ENCODE measurements at places on chromosomes 12 and 14.

DNA sequence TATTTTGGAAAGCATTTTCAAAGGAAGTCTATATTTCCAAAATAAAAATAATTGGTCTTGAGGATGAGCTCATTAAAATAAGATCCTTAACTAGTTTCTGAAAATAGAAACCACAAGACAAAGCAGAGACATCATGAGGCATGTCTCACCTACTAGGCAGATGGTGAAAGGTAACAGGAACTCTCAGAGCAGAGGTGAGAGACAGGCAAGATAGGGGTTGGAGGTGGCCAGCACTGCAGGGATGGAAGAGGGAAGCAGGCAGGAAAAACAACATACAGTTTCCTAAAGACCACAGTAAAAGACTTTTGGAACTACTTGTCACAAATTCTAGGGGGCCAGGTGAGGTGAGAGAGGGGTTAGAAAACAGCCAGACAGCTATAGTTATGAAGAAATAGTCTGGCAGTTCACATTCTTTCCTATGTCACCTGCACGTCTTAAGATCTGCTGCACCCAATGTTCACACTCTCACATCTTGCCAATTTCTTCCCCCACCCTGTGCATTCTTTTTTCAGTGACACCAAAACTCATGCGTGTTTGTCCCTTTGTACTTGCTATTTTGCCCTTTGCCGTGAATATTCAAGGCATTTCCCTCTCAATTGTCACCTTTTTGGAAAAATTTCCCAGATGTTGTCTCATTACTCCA is 341.7 kb upstream of the KITLG start:
- no peak for DNase-seq

DNA sequence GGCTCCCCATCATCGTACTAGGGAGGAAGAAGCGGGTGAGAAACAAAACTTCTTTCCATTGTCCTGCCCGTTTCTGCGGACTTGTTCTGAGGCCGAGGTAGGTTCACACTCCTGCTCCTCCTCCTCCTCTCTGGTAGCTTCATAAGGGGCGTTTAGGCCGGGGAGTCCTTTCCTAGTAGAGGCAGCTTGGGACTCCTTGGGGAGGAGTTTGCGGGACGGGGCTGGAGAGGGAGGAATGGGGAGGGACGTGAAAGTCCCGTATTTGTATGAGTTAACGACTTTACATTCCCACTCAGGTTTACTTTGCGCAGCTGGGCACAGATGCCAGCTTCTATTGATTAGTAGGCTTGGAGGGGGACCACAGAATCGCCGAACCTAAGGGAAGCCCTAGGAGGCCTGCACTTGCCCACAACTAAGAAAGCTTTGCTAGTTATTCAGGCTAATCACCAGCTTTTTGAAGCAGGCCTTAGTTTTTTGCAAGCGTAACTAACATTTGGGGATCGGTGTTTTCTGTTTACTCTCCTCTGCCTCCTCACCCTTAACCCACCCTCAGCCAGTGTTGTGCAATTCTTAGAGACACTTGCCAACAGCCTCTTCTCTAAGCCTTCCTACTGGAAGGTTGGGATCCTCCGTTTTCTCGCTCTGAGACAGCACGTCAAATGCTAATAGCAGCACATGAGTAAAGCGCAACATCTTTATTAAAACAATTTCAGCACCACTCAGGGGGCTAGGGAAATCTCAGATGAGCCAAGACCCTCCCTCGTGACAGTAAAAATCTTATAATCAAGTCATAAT is 499 bp downstream of the RNASE4 start:
- DNase-seq: peak; percentile 70

DNA sequence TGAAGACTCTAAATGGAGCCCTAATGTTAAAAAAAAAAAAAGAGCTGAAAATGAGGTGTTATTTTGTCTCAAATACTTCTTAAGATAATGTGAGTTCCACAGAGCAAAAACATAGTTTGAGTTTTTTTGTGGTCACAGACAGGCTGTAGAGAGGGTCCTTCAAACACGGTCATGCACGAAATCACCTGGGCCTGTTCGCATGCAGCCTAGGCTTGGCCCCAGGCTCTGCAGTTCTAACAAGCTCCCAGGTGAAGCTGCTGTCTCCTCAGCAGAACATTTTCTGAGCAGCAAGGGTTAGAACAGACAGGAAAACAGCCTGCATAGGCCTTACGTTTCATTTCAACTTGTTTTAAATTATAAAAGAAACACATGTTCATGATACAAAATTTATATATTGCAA is 65.4 kb upstream of the TBPL2 start:
- DNase-seq: no peak

GRCh38 chr12:7079826-7080125 is 12.5 kb downstream of the C1R start:
- no peak for DNase-seq

- no peak for DNase-seq
These were observed 137.0 kb downstream of the MED13L start for GRCh38 chr12:116140529-116140928.

- DNase-seq: no peak
These were observed 18.2 kb downstream of the ANG start for GRCh38 chr14:20706657-20707355.

- DNase-seq: no peak
These were observed 106.3 kb downstream of the AKAP6 start for GRCh38 chr14:32435411-32435810.

DNA sequence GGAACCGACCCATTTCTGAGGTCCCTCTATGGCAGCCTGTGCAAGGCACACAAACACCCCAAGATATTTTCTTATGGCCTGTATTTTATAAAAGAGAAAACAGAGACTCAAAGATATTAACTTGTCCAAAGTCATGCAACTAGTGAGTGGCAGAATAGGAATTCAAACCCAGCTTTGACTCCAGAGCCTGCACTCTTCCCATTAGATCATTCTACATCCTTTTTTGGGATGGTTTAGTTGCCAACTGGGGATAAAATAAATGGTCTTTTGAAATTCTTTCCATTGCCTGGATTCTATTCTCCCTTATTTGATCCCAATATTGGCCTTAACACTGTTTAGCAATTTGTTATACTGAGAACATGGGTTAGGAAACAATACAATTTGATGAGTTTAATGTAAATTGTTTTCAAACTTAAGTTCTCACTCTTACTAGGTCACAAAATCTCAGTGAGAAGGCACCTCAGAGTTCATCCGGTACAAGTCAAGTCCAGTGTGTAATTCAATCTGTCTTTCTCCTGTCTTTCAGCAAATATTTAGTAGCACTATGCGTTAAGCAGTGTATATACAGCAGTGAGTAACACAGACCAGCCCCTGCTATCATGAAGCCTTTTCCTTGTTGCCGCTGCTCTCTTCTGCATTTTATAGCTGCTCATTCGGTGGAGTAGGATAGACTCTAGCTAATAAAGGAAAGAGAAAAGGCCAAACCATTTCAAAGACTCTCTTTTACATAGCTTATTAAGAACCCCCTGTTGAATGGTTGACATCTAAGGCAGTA is 162.1 kb upstream of the IFNG-AS1 start:
- DNase-seq: no peak

DNA sequence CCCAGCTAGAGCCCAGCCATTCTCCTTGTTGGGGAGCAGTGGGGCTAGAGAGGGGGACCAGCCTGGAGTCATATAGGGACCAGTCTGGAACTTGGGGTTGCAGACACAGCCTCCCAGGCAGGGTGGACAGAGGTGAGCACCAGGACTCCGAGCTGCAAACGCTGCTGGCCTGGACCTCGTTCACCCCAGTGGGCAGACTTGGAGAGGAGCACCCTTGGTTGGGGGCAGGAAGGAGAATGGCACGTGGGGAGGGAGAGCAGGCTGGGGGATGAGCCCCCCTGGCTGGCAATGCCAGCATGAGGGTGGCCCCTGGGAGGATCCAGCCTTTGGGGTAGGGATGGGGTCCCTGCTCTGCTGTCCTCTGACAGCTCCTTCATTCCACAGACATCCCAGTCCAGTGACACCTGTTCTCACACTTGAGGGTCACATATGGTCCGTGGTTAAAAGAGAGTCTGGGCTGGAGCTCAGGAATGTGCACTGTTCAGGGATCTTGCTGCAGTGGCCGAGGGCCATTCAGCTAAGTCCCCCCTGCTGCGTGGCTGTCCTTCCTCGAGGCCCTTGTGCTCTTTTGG is 2.8 kb downstream of the LBHD2 start:
- no peak for DNase-seq

DNA sequence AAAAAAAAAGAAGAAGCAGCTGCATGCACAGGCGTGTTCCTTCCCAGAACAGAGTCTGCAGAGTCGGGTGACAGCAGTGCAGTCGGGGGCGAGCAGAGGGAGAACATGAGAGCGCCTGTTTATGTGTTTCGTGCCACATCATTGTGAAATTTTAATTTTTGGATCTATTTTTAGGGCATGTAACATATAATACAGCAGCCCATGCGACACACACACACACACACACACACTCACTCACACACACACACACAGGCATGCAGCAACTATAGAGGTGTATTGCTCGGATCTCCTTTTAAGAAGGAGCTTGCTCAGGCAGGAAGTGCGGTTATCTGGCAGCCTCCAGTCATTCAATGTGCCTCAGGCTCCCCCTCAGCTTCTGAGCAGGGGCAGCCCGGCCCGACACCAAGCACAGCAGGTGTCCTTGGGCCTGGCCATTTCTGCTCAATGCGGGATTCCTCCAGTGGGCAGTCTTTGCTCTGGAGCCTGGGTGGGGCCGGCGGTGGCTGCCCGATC is 71.8 kb downstream of the ZNF664 start:
- DNase-seq: no peak

DNA sequence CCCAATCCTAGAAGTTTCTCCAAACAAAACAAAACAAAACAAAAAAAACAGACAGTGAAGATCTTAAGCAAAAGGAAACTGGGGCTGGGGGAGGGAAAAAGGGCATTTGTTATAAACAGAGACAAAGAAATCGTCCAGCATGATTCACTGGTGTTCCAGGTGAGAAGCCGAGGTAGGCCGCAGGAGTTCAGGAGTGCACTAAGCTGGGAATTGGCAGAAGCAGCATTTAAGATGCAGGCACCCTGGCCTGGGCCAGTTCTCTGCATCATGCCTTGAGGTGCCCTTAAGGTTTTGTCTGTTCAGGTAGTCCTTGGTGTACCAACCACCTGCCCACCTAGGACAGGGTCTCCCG is 11.2 kb downstream of the TBX3 start:
- no peak for DNase-seq

GRCh38 chr14:104393199-104393897 is 186.2 kb upstream of the C14orf180 start:
- DNase-seq: no peak

GRCh38 chr12:132717531-132718387 is 7.1 kb downstream of the PGAM5 start:
- DNase-seq: peak; percentile 16

DNA sequence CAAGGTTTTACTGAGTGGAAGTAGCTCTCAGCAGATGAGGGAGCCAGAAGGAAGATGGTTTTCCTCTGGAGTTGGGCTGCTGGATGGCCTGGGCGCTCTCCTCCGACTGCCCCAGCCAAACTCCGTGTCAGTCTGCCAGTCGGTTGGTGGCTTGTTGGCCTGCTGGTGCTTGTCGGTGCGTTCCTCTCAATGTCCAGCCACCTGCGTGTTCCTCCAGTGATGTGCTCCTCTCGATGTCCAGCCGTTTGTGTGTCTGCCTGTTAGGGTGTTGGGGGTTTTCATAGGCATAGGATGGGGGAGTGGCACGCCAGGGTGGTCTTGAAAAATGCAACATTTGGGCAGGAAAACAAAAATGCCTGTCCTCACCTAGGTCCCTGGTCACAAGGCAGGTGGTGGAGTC is 37.0 kb upstream of the LDHB start:
- no peak for DNase-seq

DNA sequence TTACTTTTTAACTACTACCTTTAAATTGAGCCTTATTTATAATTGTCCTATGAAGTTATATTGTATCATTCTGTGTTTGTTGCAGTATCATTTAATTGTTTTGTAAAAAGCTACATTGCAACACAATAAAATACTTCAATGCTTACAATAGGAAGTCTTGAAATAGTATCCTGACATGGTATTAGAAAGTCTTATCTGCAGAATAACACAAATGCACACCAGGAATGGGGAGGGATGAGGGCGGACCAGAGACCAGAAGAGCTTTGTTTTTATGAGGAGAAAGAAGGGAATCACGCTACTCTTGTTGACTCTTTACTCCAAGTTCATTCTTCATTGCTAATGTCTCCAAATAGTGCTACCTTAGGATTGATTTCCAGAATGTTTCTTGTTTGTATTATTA is 120.2 kb downstream of the MON2 start:
- no peak for DNase-seq

GRCh38 chr14:81454572-81455218 is 54.6 kb upstream of the STON2 start:
- no peak for DNase-seq

DNA sequence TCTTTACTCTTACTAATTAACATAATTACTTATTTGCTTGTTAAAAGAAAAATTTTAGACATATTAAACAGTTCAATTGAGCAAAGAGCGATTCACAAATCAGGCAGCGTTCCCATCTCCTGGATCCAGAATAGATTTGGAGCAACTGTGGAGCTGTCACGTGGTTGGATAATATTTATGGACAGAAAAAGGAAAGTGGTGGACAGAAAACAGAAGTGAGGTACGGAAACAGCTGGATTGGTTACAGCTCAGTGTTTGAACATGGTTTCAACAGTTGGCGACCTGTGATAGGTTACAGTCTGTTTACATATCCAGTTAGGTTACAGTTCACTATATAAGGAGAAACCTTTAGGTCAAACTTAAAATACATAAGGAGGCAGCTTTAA is 19.7 kb upstream of the FAM234B start:
- no peak for DNase-seq

- no peak for DNase-seq
These were observed 1.1 kb upstream of the PPP1R13B start for GRCh38 chr14:103848175-103849077.

DNA sequence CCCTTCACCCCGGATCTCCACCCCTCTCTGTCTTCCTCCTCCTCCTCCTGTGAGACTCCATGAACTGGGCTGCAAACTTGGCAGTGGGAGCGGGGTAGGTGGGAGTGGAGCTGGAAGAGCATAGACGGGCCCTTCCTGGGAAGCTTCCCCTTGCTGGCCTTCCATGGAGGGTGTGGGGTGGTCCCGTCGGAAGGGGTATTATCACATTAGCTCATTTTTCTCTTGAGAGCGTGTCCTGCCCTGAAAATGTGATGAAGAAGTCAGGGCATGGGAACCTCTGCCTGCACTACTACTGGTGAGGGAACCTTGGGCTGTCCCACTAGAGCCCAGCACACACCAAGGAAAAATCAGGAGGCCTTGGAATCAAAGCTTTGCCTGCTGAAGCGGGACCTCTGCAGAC is 66.5 kb downstream of the CACNA1C start:
- peak; percentile 20 for DNase-seq

DNA sequence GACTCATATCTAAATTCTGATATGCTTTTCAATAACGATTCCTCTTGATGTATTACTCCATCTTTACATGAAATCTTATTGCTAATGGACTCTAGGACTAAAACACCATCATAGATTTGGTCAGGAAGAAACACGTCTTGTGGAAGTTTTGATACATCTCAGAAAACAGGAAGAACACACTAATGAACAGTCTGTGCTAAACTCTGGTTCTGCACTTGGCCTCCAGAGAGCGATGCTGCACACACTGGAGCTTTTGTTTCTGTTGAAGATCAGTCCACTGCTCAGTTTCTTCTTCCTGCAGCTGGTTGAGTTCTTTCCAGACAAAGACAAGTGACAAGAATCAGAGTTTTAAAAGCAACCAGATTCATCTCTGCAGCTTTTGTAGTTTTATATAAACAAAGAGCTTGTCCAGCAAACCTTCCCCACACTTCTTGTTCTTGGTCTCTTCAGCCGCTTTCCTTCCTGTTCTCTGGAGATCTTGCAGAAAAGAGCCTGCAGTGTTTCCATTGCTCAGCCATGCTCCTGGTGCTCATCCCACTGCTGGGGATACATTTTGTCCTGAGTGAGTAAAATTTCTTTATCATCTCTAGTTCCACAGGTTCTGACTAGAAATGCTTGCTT is 229.1 kb upstream of the OR4E1 start:
- no peak for DNase-seq

Measured in lung (tissue), 17 donors.